ENCODE measurements at places on chromosomes 13 and 19.

- no peak for DNase-seq
Observed at GRCh38 chr19:48283908-48284307, 14.0 kb downstream of the ZNF114 start.

DNA sequence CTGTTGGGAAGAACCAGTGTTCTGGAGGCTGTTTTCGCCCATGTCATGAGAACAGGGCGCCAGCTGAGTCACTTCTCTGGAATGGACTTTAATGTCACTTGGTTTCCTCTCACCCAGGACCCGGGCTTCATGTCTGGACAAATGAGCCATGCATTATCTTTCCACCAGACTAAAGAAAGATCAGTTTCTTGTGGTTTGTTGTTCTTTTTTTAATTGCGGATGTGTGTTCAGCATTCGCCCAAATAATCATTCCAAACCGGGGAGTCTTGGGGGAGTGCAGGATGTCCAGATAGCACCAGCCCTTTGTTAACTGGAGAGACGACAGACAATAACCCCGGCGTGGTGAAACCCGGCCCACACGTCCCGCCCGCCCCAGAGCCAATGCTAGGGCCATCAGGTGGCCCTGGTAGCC lies 102.5 kb downstream of the COL4A2 start:
- DNase-seq = no peak

GRCh38 chr19:58450856-58451357 lies 515 bp upstream of the ZNF324B start:
- DNase-seq = no peak

DNA sequence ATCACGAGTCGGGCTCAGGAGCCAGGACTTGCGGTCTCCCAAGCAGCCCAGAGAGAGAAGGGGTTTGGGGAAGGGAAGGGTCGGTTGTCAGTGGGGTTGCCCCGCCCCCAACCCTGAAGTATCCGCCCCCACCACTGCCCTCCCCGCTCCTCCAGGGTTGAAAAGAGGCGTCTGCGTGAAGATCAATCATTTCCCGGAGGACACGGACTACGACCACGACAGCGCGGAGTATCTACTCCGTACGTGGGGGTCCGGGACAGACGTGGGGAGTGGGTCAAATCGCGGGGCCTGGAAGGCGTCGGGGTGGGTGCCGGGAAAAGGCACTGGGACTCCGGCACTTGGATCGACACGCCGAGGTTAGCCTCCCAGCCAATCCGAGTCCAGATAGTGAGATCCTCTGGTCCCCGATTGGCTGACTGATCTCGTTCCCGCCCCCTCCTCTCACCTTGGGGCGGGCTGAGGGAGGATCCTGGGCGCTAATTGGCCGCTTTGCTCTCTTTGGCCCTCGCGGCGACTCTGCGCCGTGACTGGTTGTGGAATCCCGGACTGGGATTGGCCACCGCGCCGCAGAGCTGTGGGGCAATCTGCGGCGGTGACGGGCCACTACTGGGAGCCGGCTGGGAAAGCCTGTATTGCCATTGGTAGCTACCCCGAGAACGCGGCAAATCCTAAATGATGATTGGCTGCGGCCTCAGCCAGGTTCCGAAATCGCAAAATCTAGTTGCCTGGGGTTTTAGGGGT lies 13.3 kb upstream of the CACNG6 start:
- no peak for DNase-seq

- DNase-seq = no peak
Observed at GRCh38 chr13:65763811-65764210, 1466.3 kb downstream of the PCDH9 start.

GRCh38 chr13:43647471-43647870 lies 139.3 kb downstream of the ENOX1 start:
- DNase-seq = no peak

DNA sequence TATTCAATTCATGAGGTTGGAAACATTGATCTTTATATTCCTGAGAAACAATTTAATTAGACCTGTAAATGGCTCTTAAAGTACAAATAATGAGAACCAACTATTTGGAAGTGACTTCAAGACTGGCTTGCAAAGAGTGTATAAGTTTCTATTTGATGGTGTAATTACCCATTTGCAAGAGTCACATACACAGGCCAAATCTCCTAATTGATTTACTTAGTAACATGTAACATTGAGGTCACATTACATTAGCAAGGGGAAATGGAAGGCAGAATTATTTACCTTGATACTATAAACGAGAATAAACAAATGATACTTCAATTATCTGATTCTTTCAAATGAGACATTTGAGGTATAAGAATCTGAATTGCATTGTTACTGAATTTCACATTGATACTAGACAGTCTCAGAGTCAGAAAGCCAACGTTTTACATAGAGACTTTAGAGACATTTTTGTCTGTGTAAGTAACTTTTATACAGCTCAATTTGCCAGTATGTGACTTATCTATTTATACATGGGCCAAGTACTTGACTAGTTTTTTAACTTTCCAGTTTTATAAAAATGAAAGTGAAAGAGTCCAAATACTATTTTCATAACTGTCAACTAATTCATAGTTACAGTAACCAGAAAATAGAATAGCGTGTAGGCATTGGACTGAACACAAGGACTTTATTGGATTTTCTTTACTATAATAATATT lies 95.6 kb upstream of the RFC3 start:
- peak; percentile 32 for DNase-seq

DNA sequence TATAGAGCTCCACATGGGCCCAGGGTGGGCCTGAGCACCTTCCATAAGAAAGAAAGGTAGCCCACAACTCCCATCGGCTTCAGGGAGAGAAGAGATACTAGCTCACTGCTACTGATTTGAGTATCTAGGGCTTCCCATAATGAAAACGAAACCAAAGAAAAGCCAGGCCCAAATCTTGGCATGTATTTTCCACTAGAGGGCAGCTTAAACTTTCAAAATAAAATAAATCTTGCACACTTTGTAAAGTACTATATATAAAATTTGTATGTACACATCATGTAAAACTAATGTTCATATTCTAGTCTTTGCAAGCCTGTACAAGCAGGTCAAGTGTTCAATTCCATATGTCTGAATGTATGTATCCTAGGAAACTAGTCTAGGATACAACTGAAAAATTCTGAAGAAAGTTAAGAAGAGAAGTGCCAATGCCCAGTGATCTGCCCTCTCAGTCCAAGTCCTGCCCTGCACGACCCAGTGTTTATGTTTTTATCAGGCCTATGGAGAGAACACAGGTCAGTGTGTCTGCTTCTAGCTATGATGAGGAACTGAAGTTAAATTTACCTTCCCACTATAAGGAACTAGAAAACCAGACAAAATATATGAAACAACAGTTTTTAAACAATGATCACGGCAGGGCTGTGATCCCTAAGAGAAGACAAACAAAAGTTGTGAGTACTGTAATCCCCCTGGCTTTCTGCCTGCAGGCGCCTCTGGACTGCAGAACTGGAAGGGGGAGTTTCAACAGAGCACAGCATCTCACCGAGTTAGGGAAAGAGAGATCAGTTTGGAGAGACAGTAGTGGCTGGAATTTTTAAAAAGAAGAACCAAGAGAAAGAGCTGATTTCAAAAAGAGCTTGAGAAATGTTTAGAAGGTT lies 475.7 kb downstream of the UQCRFS1 start:
- no peak for DNase-seq

DNA sequence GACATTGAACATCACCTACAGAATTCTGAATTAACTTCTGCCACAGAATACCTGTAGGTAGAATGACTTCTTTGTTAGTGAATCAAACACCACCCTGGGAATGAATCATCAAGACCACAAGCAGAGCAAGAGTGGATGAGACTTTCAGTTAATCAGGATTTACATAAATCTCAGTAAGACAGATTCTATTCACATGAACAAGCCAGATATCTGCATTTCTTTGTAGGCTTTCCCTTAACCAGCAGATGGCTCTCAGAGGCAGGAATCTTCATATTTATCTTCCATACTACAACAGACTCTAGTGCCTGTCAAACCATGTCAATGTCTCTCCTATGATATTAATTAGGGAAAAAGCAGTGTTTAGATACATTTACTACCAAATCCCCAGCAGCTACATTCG lies 412.1 kb downstream of the KLF12 start:
- DNase-seq = peak; percentile 29

DNA sequence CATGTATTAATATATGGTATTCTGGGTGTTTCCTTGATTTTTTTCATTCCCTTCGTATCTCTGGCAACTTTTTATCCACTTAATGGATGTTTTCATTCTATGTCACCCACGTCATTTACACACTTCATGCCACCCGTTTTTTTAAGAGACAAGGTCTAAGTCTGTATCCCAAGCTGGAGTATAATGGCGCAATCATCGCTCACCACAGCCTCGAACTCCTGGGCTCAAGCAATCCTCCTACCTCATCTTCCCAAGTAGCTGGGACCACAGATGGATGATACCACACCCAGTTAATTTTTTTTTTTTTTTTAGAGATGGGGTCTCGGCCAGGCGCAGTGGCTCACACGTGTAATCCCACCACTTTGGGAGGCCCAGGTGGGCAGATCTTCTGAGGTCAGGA lies 3.4 kb upstream of the VASP start:
- no peak for DNase-seq

DNA sequence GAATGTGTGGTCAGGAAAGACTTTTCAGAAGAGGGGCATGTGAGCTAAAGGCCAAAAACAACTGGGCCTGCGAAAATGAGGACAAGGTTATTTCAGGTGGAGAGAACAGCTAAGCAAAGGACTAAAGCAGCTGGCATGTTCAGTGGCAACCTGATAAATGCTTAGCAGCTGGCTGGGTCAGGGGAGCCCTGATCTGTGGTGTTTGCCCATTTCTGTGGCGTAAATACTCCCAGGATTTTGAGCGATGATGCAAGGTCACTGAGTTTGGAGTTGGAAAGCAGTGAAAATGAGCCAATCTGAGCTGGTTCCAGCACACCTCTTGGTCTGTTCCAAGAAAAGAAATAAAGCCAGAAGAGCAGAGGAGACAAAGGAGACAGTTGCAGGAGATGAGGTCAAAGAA lies 704.3 kb downstream of the UQCRFS1 start:
- no peak for DNase-seq

DNA sequence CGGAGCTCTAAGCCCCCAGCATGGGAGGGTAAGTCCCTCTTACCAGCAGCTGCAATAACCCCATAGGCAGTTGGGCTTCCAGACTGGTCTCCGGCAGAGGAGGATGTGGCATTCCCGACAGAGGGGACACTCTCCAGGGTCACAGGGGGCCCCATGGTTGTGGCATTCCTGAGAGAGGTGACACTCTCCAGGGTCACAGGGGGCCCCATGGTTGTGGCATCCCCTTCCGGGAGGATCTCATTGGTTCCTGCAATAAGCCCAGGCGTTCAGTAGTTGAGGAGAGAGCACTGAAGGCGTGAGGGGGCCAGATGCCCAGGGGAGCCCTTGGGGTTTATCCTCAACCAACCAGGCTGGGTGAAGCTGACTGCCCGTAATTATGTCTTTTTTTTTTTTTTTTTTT lies 5.4 kb downstream of the CD320 start:
- no peak for DNase-seq

DNA sequence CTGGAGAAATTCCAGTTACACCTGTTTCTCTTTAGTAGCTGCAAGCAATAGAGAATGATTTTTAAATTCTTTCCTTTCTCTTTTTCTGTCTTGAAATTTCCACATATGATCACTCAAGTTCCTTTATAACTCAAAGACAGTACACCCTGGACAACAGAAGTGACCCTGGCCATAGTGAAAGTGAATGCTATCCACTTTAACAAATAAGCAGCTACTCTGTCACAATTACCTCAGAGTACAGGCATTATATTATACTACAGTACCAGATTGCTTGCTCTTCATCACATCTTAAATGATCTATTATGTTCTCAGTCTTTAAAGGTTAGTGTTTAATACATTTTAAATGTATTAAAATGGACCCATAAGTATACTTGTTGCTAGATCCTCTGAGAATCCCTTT lies 136.2 kb downstream of the KLF12 start:
- DNase-seq = no peak

- peak; percentile 62 for DNase-seq
Observed at GRCh38 chr19:16185768-16186123, 536 bp downstream of the FAM32A start.

Measured in GM13976 (cell line).